NCI-H526 treated with DMSO at 0.1 percent for 48 hours (cell line): ENCODE measurements at places on chromosomes 4 and X.

DNA sequence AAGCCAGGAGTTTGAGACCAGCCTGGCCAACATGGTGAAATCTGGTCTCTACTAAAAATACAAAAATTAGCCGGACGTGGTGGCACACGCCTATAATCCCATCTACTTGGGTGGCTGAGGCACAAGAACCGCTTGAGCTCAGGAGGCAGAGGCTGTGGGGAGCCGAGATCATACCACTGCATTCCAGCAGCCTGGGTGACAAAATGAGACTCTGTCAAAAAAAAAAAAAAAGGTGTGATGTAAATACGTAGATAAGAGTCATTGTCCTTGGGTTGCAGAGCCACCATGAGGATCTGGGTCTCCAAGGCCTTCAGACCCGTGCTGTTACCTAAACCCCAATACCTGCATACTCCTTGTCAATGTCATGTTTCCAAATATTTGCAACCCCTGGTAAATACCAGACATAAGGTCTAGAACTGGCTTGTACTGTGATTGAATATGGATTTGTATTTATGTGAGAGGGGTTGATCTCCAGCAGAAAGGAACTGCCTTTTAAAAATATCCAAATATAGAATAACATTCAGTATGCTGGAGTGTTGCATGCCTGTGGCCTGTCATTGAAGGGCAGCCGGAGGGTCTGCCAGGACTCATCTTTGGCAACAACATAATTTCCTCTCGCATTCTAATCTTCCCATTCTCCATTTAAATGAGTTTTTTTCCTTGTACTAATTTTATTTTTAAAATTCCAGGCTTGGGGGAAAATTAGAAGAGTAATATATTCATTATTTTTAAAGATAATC lies 40.4 kb downstream of the ATXN3L start:
- no peak for DNase-seq

GRCh38 chr4:1660948-1661677 lies 23.0 kb downstream of the FAM53A start:
- no peak for DNase-seq

DNA sequence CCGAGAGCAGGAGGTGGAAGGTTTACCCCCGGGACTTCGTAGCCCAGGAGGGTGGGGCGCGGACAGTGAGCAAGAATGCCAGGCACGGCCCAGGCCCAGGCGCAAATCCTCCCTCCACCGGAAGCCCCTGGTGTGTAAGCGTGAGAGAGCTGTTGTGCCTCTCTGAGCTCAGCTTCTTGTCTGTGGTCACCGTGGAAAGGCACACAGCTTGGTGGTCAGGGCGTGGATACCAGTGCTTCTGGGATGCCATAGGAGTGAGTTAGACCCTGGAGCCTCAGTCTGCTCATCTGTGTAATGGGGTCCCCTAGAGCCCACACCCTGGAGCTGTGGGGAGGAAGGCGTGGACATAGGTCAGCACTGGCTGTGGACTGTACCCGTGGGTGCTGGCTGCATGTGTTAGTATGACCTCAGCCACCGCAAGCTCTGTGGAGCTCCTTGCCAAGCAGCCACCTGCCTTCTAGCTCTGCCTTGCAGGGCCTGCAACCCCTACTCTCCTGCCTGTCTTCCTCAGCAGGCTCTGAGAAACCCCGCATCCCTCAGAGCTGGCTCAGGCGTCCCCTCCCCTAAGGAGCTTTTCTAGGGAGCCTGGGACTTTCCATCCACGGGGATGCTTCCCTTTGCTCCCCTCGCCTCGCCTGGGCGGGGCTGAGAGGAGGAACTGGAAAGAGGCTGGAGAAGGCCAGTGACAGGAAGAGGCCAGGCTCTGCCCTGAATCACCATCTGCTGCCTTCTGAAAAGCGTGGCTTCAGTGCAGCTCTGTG lies 28.0 kb upstream of the AFAP1 start:
- no peak for DNase-seq

DNA sequence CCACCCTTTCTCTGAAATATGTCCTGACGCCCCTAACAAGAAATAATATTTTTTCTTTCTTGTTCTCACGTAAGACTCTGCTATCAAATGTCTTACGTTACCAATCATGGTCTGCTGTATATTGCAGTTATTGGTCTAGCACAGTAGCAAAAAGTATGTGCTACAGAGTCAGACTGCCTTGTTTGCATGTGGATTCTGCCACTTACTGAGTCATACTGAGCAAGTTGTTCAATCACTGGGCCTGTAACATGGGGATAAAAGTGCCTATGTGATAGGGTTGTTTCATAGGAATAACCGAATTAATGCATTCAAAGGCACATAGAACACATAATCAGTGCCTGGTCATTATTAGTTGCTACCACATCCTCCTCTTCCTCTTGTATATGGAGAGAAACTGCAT lies 14.1 kb downstream of the RPGR start:
- no peak for DNase-seq

DNA sequence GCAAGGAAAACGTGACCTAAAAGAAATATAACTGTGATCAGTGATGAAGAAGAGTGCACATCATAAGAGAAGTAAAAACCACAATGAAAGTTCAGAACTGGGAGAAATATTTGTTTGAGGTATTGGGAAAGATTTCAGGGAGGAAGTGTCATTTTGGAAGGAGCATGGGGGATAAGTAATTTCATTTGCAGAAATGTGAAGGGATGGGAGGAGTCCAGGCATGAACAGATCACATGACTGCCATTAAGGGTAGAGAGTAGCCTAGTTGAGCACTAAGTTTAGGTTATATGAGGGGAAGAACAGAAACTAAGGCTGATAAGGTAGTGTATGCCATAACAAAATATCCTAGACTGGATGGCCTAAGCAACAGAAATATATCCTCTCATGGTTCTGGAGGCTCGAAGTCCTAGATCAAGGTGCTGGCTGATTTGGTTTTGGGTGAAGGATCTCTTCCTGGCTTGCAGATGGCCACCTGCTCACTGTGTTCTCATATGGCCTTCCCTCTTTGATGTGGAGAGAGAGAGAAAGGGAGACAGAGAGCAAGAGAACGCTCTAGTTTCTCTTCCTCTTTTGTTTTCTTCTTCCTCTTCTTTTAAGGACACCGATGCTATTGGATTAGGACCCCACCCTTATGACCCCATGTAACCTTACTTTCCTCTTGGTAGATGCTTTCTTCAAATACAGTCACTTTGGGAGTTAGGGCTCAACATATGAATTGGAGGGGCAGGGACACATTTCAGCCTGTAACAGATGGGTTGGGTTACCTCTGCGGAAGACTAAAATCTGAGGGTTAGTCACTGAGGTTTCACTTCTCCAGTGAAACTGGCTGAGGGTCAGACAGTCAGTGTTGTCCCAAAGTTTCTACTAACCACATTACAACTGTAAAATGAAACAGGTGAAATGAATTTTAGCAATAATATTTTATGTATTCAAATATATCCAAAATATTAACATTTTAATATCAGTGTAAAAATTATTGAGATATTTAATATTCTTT lies 77.9 kb downstream of the EGF start:
- no peak for DNase-seq

DNA sequence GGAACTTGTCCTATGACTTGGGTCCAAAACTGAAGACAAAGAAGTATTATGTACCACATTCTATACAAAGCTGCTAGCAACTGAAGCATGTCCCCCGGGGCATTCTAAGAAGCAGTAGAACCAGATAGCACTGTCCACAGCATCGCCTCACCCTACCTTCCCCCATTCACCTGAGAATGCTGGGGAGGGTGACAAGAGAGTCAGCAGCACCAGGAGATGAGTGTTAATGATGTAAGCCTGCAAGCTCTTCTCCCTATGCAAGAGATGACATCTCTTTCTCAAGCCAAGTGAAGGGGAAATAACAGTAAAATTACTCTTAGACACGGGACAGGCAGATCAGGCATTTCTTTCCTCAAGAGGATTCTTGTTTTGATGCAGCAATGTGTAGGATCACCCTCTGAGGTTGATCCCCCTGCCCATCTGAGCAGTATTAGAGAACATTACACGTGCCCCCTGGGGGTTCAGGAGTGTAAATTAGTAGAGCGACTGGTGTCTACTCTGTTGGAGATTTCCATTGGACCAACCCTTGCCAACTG lies 13.9 kb upstream of the TLR1 start:
- no peak for DNase-seq

- DNase-seq, result peak; percentile 3
Measured at GRCh38 chr4:189177130-189177529, 763.5 kb upstream of the FRG1 start.

DNA sequence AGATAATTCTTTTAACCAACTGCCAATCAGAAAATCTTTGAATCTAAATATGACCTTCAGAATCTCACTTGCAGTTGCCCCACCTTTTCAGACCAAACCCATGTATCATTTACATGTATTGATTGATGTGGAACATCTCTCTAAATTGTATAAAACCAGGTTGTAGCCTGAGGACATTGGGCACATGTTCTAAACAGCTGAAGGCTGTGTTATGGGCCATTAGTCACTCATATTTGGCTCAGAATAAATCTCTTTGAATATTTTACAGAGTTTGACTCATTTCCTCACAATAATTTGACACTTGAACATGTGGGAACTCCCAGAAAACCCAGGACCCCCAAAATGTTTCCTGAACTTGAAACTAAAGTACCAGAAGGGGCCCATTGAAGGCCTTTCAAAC lies 58.7 kb downstream of the UGT2B10 start:
- DNase-seq, result no peak

- peak; percentile 48 for DNase-seq
Measured at GRCh38 chrX:110450050-110450449, 91.4 kb downstream of the RTL9 start.

DNA sequence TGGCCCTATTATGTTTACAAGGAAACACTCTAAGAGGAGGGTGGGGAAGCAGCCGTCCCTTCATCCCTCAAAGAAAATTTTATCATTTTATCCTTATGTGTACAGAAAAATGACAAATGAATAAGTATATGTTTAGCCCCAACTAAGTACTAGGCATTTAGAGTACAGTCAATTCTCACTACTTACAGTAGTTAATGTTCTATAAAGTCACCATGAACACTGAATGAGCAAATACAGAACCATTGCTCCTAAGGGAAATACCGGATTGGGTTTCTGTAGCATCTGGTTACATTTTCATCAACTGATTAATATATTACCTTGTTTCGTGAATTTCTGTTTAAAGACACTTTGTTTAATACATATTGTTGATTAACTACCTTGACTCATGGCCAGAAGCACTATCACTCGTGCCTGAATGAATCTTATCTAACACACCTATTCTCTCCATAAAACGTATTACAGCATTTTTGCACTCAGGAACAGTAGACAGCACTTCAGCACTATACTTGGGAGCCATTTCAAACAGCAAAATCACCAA lies 109.3 kb downstream of the ASB9 start:
- no peak for DNase-seq
